ENCODE measurements at places on chromosomes 11 and 22. TPM values are rescaled to one million over a fixed set of nuclear protein-coding genes. Genes with fewer than 3 reads are reported as not detected.

The C11orf52 gene
- not detected for total RNA-seq

The CCDC188 gene
- not detected for total RNA-seq

The TRIM48 gene
- total RNA-seq: not detected

The SMTNL1 gene
- total RNA-seq: not detected

The RBMXL2 gene
- total RNA-seq: not detected

The SCT gene
- not detected for total RNA-seq

The MICAL3 gene
- total RNA-seq: 41.0 TPM
